ENCODE measurements at places on chromosomes 12 and 14.

- no peak for DNase-seq
Measured at GRCh38 chr12:9039397-9039977, 50.1 kb downstream of the KLRG1 start.

DNA sequence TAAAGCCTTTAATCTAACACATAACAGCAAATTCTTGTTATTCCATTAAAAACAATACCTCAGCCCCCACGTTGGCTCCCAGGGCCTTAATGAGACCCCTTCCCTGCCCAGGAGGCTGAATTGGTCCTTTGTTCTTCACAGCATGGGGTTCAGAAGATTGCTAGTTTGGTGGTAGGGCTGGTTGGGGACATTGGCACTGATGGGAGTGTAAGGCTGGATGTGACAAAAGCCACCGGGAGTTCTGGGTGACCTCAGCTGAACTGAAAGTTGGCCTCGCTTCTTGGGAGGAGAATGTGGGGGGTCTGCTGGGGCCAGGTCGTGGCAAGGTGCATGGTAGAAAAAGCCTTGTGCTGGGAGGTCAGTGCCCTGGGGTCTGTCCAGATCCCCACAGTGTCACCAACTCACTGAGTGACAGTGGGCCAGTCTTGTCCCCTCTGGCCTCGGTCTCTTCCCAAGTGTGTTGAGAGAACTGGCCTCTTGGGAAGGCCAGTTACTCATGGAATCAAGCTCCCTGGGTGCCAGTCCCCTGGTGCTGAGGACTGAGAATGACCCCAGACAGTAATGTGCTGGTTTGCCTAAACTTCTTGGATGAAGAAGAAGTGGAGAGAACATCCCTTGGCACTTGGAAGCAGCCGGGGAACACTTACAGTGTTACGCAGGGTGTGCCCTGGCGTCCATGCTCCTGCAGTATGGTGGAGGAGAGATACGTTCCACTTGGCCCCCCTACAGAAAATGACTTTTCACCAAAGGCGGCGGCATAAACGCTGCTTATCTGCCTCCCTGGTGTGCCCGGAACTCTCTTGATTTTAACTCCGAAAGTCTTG lies 283.7 kb upstream of the RTL1 start:
- no peak for DNase-seq

DNA sequence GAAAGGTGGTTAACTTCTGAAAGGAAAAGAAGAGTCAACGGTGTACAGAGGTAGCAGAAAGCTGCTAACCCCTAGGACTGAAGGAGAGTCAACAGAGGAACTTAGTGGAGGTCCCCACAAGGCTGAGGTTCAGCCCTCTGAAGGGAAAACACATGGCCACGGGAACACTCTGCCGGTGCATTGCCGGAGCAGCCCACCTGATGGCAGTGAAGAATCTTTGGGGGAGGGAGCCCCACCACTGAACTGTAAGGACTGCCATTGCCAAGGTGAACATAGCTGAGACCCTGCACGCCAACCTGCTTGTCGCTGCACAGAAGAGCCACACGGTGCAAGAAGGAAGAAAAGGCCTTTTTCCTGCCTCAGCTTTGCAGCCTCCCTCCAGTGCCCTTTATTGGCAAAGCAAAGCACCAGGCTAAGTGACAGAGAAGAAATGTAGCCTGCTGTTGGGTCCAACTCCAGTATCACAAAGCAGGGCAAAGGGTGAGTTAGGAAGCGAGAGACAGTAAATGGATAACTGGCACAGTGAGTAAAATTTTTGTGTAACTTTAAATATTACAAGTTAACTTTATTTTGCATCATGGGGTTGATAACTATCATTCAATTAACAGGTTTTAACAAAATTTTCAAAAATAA lies 76.9 kb downstream of the LIN52 start:
- DNase-seq = no peak

GRCh38 chr12:46891306-46891705 lies 65.5 kb upstream of the SLC38A4 start:
- DNase-seq = no peak

DNA sequence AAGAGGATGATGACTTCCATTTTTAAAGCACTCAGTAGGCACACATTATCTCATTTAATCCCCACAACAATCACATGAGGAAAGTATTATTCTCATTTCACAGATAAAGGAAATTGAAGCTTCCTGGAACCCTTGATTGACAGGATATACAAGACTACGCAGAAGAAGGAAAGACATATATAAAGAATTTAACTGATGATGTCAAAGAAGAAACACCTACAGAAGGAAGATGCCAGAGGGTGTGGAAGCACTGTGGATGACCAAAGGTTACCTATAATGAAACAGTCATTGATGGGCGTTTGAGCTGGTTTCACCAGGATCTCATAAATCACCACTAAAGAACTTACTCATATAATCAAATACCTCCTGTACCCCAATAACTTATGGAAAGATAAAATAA lies 197.4 kb downstream of the SLC25A21 start:
- DNase-seq = no peak

- DNase-seq = no peak
Measured at GRCh38 chr12:52132754-52133161, 53.3 kb downstream of the SMIM41 start.

- no peak for DNase-seq
Measured at GRCh38 chr12:113445544-113446171, 23.5 kb downstream of the SDSL start.

GRCh38 chr12:130803702-130804101 lies 35.3 kb downstream of the STX2 start:
- DNase-seq = no peak

GRCh38 chr14:23804817-23805216 lies 148.8 kb upstream of the DHRS4 start:
- DNase-seq = no peak

DNA sequence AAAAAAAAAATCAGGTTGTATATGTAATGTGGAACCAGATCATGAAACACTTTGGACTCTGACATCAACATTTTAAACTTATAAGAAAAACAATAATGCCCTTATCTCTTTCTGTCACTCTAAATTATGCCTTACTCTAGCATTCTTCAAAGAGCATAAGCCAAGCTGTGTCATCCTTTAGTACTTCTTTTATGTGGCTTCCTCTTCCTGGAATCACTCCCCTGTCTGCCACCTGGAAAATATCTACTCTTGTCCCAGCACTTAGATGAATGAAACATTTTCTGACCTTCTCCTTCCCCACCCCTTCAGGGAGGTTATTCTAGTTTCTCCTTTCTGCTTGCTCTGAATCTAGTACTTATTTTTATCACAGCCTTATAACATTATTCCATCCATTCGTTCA lies 101.2 kb downstream of the CNTN1 start:
- no peak for DNase-seq

- DNase-seq = no peak
Measured at GRCh38 chr14:21107283-21107800, 6.5 kb downstream of the TMEM253 start.
